ENCODE measurements at places on chromosomes 4 and X. TPM values are rescaled to one million over a fixed set of nuclear protein-coding genes. Genes with fewer than 3 reads are reported as not detected.

SPON2 gene
- total RNA-seq: 21.9 TPM

PNMA3 gene
- 8.1 TPM for total RNA-seq

NHS gene
- 7.3 TPM for total RNA-seq

SAGE1 gene
- not detected for total RNA-seq

ZNF157 gene
- 5.4 TPM for total RNA-seq

TEX13D gene
- total RNA-seq: not detected

GPRASP3 gene
- total RNA-seq: 33.4 TPM

PNMA6A gene
- 8.2 TPM for total RNA-seq

CLDN22 gene
- not detected for total RNA-seq

ARAP2 gene
- 45.3 TPM for total RNA-seq

ADH1B gene
- total RNA-seq: 0.54 TPM

AMOT gene
- total RNA-seq: 15.4 TPM

ZDHHC15 gene
- 10.4 TPM for total RNA-seq

ZXDA gene
- total RNA-seq: 18.5 TPM

UGT2B15 gene
- total RNA-seq: not detected

KANTR gene
- total RNA-seq: 53.1 TPM

IBSP gene
- 0.27 TPM for total RNA-seq

RBMXL3 gene
- not detected for total RNA-seq

TXK gene
- total RNA-seq: 0.27 TPM

NR3C2 gene
- total RNA-seq: 10.1 TPM

MAGEA3 gene
- not detected for total RNA-seq

Data from cerebellum (tissue), 4 donors.